ENCODE measurements at places on chromosomes 6 and 20.

- DNase-seq, result no peak
Measured at GRCh38 chr6:10338151-10338550, 76.7 kb downstream of the TFAP2A start.

GRCh38 chr6:167733740-167734661 lies 92.7 kb upstream of the AFDN start:
- peak; percentile 16 for DNase-seq

DNA sequence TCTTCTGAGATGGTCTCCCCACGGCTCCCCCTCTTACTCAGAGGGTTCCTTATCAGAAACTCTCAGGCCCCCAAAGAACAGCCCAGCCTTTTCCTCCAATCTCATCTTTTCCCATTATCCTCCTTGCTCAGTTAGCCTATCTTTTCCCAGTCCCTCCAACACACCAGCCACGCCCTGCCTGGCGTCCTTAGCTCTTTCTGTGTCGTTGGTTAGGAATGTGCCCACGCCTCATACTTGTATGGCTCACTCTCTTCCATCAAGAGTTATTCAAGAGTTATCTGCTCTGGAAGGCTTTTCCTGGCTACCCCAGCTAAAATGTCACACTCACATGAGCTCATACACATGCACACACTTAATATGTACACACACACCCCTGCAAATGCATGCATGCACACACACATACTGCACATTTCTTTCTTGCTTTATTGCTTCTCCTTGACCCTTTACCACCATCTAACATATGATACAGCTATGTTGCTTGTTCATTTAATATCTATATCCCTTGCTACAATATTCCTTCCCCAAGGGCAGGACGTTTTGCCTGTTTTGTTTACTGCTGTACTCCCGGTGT lies 37.6 kb downstream of the SLC2A10 start:
- no peak for DNase-seq

- no peak for DNase-seq
Measured at GRCh38 chr6:166361077-166361429, 18.7 kb upstream of the SFT2D1 start.

DNA sequence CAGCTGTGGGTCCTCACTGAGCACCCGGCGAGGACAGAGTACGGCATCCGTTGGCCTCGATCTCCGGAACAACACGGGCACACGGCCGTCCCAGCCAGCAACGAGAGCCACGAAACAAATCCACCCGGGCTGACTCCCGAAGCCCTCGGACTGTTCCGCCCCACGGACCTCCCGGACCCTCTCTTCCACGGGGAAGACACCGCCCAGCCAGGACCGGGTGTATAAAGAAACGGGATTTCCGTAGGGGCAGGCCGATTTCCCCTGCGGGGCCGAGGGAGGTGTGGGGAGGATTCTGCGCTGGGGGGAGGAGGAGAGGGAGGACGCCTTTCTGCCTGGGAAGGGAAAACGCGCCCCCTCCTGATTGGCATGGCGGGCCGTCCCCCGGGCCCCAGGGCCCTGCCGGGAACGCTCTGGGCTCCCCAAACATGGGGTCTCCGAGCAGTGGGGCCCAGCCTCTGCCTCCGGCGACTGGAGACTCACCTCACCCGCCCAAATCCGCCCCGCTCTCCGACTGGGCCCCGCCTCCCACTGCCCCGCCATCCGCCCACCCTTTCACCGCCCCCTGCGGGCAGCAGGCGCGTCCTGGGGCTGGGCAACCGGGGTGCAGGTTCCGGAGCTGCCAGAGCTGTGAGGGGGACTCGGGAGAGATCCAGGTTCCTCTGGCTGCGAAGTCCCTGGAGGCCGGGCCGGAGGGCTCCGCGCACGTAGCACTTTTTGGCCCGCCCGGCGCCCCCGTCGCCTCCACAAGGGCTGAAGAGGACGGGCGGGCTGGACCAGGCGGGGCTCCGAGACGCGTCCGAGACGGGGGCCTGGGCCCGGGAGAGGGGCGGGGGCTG lies 679 bp upstream of the PPDPF start:
- peak; percentile 69 for DNase-seq

Measured in NCI-H1436 (cell line).